SJSA1 (cell line): ENCODE measurements at places on chromosomes 12 and 14. TPM values are rescaled to one million over a fixed set of nuclear protein-coding genes. Genes with fewer than 3 reads are reported as not detected.
A peak's percentile ranks its signal among the peaks of the same experiment; 100 is the strongest.

DNA sequence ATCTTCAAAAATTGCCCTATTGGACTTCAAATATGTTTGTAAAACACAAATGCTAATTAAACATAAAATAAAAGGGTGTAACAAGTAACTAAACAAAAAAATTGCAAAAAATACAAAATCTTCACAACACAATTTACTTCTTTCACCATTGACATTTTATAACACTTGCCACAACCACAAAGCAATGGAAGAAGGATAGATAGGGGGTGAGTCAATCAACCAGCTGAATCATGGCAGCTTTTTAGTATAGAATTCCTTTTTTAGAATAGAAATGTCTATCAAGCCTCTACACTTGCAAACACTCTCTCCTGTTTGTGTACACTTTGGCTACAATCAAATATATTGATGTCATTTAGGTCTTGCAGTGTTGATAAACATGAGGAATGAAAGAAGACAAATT lies 232.7 kb downstream of the SLC16A7 start:
- H3K4me3 ChIP-seq: no peak overlapping the region
- H3K27me3 ChIP-seq: no peaks in the 10 kb centered on the region
- no peak overlapping the region for H3K27ac ChIP-seq
- no peaks in the 10 kb centered on the region for H3K36me3 ChIP-seq
- no peak for DNase-seq

GRCh38 chr14:55458800-55459515 lies 18.5 kb upstream of the TBPL2 start:
- no peak overlapping the region for H3K4me3 ChIP-seq
- H3K4me1 ChIP-seq: peaks cover 35% of the 10 kb centered on the region
- DNase-seq: no peak
- H3K27ac ChIP-seq: peak overlapping the region; percentile 35; the same call in 1 of the 2 replicates

DNA sequence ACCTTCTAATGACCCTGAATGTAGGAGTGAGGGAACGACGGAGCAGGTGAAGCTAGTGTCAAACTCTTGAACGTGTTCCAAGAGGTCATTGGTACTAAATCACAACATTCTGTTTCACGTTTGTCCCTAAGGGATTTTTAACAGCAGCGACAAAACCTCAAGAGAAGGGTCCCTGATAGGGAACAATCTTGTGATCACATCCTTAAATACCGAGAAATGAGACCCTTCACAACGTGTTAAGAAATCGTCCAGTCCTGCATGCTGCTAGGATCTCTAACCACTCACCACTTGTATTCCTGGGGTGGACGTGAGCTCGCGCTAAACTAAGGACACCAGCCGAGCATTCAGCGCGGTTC lies 134.1 kb upstream of the KRAS start:
- H3K4me1 ChIP-seq: peaks cover 14% of the 10 kb centered on the region
- no peaks in the 10 kb centered on the region for H3K27me3 ChIP-seq
- no peaks in the 10 kb centered on the region for H3K36me3 ChIP-seq
- H3K4me3 ChIP-seq: peak overlapping the region; percentile 50
- peak overlapping the region; percentile 100 for H3K27ac ChIP-seq
- DNase-seq: no peak

DNA sequence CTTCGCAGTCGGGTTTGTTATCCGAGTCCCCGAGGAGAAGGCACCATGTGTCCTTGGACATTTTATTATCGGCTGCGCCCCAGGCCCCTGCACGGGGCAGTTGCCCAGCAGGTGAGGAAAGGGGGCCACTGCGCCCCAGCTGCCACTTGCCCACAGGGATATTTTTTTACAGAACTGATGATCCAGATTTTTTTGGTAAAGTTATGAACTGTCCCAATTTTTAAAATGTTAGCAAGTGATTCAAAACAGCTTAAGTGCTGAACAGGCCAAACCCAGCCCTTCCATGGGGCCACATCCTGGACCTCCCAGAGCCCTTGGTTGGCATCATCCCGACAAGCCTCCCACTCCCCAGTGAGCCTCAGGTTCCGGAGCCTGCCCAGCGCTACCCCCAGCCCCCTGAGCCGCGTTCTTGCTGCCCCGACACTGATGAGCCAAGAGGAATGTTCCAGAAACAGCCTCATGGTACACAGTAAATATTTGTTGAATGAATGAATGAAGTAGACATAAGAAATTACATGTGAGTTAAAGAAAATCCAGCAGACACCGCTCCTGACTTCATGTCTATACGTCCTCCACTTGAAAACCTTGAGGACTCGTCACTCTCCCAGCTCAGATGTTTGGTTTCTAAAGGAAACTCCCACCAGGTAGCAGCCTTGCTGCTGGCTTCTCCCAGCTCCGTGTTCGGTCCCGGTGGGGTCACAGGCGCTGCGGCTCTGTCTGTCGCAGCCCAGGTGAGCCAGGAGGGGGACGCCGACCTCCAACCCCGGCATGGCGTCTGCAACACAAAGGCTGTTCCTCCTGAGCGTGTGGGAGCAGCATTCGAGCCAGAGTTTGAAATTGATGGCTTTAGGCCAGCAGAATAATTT lies 88.5 kb downstream of the ADGRD1 start:
- H3K4me1 ChIP-seq: no peaks in the 10 kb centered on the region
- DNase-seq: no peak
- H3K36me3 ChIP-seq: no peaks in the 10 kb centered on the region
- no peak overlapping the region for H3K4me3 ChIP-seq
- H3K27ac ChIP-seq: no peak overlapping the region

GRCh38 chr14:55430024-55430690 lies 10.3 kb downstream of the TBPL2 start:
- H3K4me1 ChIP-seq: no peaks in the 10 kb centered on the region
- no peaks in the 10 kb centered on the region for H3K36me3 ChIP-seq

- peaks cover 89% of the 10 kb centered on the region for H3K27me3 ChIP-seq
- H3K27ac ChIP-seq: no peak overlapping the region
- H3K4me3 ChIP-seq: no peak overlapping the region
- DNase-seq: no peak
- H3K4me1 ChIP-seq: peaks cover 27% of the 10 kb centered on the region
These were observed 300 bp upstream of the CCND2 start for GRCh38 chr12:4273273-4273651.

Gene COQ10A
- 7.9 and 13.4 TPM in 2 replicates for total RNA-seq

GRCh38 chr14:26597071-26597588 lies 703 bp downstream of the NOVA1 start:
- no peaks in the 10 kb centered on the region for H3K36me3 ChIP-seq
- DNase-seq: no peak
- H3K27ac ChIP-seq: no peak overlapping the region

DNA sequence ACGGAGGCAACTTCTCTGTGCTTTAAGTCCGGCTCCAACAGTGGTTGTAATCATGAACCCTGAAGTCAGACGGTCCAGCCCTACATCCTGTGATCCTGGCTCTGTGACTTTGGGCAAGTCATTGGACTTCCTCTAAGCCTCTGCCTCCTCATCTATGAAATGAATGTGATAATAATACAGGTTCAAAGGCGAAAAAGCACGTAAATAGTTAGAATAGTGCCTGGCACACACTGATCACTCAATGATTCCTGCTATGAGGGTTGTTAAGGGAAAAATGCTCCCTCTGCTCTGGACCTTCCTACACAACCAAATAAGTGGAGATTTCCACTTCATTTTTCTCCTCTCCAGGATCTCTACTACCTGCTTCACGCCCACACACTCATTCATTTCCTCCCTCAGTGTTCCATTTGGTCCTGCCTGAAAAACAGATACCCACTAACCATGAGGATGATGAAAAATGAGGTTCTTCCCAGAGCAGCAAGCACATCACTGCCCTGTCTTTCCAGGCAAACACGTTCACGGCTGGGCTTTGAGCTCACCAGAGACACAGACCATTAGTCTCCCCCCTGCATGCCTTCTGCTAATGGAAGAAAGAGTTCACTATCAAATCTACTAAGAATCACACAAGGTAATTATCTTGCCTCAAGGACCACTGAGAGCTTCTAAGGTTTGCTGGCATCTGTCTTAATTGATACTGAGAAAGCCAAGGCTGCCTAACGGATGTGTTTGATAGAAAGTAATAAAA lies 13.2 kb downstream of the NUAK1 start:
- H3K27me3 ChIP-seq: no peaks in the 10 kb centered on the region
- H3K4me3 ChIP-seq: no peak overlapping the region
- peaks cover 3% of the 10 kb centered on the region; the same call in 1 of the 2 replicates for H3K36me3 ChIP-seq
- no peak for DNase-seq
- peak overlapping the region; percentile 86 for H3K27ac ChIP-seq
- peaks cover 65% of the 10 kb centered on the region for H3K4me1 ChIP-seq

DNA sequence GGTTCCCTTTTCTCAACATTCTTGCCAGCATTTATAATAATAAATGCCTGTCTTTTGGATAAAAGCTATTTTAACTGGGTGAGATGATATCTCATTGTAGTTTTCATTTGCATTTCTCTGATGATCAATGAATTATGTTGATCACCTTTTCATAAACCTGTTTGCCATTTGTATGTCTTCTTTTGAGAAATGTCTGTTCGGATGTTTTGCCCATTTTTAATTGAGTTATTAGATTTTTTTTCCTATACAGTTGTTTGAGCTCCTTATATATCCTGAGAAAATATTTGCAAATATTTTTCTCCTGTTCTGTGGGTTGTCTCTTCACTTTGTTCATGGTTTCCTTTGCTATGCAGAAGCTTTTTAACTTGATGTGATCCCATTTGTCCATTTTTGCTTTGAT lies 8.1 kb upstream of the LIMA1 start:
- H3K27me3 ChIP-seq: no peaks in the 10 kb centered on the region
- no peaks in the 10 kb centered on the region for H3K4me1 ChIP-seq
- H3K27ac ChIP-seq: no peak overlapping the region
- H3K36me3 ChIP-seq: no peaks in the 10 kb centered on the region
- DNase-seq: no peak
- H3K4me3 ChIP-seq: no peak overlapping the region

DNA sequence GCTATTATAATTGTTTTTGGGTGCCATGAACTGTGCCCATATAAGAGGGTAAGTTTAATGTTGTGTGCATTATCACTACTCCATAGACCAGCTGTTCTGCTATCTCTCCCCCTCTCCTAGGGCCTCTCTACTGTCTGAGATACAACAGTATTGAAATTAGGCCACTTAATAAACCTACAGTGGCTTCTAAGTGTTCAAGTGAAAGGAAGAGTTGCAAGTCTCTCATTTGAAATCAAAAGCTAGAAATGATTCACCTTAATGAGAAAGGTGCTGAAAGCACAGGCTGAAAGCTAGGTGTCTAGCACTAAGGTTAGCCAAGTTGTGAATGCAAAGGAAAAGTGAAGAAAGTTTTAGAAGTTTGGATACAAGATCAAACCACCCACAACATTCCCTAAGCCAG lies 168.0 kb downstream of the SLC16A7 start:
- H3K4me1 ChIP-seq: no peaks in the 10 kb centered on the region
- H3K36me3 ChIP-seq: no peaks in the 10 kb centered on the region
- DNase-seq: no peak

- peak; percentile 15 for DNase-seq
- H3K27me3 ChIP-seq: no peaks in the 10 kb centered on the region
- H3K4me1 ChIP-seq: peaks cover 43% of the 10 kb centered on the region
These were observed 42.7 kb downstream of the CDC42BPB start for GRCh38 chr14:103014466-103015228.

Gene KITLG
- total RNA-seq: 3.1 and 4.1 TPM in 2 replicates

DNA sequence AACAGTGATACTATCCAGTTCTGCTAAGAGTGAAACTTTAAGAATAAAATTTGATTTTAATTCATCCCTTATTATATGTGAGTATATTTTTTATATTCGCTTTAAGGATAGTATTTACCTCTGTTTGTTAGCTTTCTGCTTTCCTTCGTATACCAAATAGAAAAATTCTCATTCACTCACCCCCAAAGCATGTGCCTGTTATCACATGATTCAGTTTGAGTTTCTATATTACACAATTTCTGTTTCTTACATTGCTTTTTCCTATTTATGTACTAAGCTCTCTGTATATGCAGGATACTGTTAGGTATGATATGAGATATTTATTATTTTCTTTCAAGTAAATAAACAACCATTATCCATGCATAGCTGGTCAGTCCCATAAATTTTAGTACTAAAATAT lies 275.2 kb downstream of the FBXL14 start:
- H3K27ac ChIP-seq: no peak overlapping the region
- no peak for DNase-seq
- H3K27me3 ChIP-seq: no peaks in the 10 kb centered on the region
- H3K4me3 ChIP-seq: no peak overlapping the region

Gene TAC3
- total RNA-seq: not detected in 2 replicates

Gene SMIM41
- total RNA-seq: not detected in 2 replicates

Gene RPL10L
- total RNA-seq: not detected in 2 replicates

Gene DPPA3
- total RNA-seq: not detected in 2 replicates

DNA sequence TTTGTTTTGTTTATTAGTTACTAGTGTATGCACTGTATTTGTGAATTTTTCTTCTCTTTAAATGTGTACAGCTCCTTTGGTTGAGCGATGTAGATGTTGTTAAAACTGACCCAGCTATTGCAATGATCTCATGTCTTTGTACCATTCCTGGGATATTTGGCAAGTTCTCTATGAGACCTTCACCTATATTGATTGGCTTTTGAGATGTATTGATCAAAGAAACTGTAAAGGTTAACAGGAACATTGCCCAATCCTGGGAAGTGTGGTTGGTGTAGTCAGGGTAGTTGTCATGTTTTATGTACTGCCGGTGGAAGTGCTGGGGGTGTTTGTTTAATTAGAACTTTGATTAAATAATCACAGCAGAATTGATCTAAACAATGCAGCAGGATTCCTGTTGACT lies 43.1 kb downstream of the ACSS3 start:
- no peak overlapping the region for H3K27ac ChIP-seq
- no peaks in the 10 kb centered on the region for H3K4me1 ChIP-seq
- no peaks in the 10 kb centered on the region for H3K36me3 ChIP-seq
- H3K27me3 ChIP-seq: no peaks in the 10 kb centered on the region

DNA sequence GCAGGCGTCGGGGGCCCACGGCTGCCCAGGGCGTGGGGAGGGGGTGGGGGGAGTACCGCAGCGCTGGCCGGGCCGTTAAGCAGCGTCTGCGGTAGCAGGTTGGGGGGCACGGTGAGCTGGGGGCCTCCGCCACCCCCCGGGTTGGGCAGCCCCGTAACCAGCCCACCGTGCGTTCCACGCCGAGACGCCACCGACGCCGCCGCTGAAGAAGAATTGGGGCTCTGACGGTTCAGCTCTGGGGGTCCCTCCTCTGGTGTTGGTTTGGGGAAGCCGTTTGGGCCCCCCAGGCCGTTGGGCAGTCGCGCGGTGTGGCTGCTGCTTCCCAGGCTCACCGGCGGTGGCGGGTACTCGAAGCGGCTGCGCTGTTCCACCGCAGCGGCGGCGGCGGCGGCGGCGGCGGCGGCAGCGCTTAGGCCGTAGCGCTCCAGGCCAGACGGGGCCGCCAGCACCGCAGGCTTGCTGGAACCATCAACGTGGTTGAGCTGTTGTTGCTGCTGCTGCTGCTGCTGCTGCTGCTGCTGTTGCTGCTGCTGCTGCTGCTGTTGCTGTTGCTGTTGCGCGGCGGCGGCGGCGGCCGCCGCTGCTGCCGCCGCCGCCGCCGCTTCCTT lies 1.5 kb downstream of the IRF2BPL start:
- peak overlapping the region; percentile 76 for H3K27ac ChIP-seq
- H3K36me3 ChIP-seq: peaks cover 29% of the 10 kb centered on the region
- no peaks in the 10 kb centered on the region for H3K27me3 ChIP-seq
- H3K4me3 ChIP-seq: peak overlapping the region; percentile 59

GRCh38 chr14:99752486-99753121 lies 40.6 kb upstream of the EML1 start:
- no peaks in the 10 kb centered on the region for H3K27me3 ChIP-seq
- DNase-seq: peak; percentile 77
- H3K27ac ChIP-seq: peak overlapping the region; percentile 97
- peaks cover 16% of the 10 kb centered on the region for H3K36me3 ChIP-seq

- H3K4me1 ChIP-seq: no peaks in the 10 kb centered on the region
- no peak for DNase-seq
- H3K27me3 ChIP-seq: no peaks in the 10 kb centered on the region
These were observed 48.5 kb downstream of the CHST11 start for GRCh38 chr12:104505095-104505818.

Gene LHX5
- not detected in 2 replicates for total RNA-seq
